ENCODE measurements at places on chromosomes 5 and 9. TPM values are rescaled to one million over a fixed set of nuclear protein-coding genes. Genes with fewer than 3 reads are reported as not detected.

DNA sequence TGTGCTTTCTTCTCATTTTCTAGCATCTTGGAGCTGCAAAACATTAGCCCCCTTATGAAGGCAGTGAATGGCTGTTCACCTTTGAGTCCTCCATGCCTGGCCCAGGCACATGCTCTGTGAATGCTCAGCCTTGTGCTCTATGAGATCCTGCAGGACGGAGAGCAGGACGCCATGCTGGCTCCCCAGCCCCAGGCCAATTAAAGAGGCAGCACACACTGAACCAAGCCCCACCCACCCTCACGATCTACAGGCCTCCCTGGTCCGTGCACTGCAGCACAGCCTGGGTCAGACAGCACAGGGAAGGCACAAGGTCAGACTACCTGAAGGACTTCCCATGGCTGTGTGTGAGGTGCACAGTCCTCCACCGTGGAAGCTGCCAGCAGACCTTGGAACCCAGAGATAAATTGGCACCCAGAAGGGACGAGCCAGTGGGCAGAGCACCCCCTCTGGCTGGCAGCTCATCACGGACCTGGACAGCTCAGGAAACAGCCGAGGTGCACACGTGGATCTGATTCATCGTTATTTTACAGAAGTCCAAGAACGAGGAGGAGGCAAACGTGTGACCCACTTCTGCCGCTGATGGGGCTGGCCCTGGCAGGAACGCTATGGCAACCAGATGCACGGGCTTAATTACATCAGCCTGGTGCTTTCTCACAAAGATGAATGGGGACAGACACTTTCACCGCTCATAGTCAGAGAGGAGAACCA lies 59.5 kb downstream of the OLFM1 start:
- H3K36me3 ChIP-seq, result no peaks in the 10 kb centered on the region
- no peaks in the 10 kb centered on the region for H3K4me1 ChIP-seq
- H3K27me3 ChIP-seq, result peaks cover 61% of the 10 kb centered on the region
- DNase-seq, result no peak
- no peak overlapping the region for H3K4me3 ChIP-seq
- no peak overlapping the region for H3K27ac ChIP-seq

Gene SLC26A2
- 18.5 TPM for total RNA-seq

Gene ECM2
- 3.8 TPM for total RNA-seq

Gene ZNF346
- 13.1 TPM for total RNA-seq

All from left lung (tissue), 14 donors.